ENCODE measurements at places on chromosomes 1 and 21.

- no peak for DNase-seq
These were observed 21.0 kb upstream of the ARTN start for GRCh38 chr1:43912607-43913006.

- no peak for DNase-seq
These were observed 29.4 kb upstream of the LRRN2 start for GRCh38 chr1:204714861-204715511.

- no peak for DNase-seq
These were observed 34.1 kb downstream of the BMP8A start for GRCh38 chr1:39525366-39526165.

DNA sequence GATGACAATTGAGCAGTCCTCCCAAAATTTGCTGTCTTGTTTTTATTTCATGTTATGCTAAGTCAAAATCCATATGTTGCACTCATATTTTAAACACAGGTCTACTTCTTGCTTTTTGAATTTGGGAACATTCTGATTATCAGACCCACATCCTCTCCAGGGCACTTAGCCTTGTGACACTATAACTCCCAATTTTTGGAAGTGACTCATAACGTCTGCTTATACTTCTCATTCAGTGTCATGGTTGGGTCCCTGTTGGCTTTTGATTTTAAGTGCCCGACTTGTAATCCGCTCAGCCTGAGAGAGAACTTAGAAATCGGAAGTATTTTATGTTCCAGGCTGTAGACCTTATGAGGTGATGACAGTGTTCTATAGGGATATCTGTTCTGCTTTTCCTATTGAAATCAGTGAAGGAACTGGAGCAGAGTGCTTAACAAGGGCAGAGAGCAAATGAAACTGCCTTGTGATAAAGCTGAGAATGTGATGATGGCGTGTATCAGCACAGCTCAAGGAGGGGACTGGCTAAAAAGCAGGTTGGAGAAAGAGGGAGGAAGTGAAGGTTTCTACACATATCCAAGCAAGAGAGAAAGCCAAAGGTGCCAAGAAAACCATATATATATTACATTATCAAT lies 136.0 kb downstream of the HLX start:
- DNase-seq, result no peak

- no peak for DNase-seq
These were observed 35.5 kb upstream of the HHAT start for GRCh38 chr1:210293171-210293607.

- DNase-seq, result peak; percentile 78
These were observed 40.6 kb downstream of the MAPKAPK2 start for GRCh38 chr1:206725109-206725963.

DNA sequence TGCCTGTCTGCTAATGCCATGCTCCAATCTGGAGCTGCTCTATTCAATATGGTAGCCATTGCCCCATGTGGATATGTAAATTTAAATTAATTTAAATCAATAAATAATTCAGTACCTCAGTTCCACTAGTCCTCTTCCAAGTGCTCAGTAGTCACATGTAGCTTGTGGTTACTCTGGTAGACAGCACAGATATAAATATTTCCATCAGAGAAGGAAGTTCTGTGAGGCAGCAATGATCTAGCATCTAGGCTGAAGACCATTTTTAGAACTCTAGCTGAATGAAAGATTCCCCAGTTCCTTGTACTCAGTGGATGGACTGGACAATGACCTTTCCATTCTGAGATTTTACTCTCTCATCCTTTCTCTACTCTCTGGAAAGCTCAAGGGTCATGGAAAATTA lies 25.8 kb upstream of the CAPZB start:
- DNase-seq, result no peak

- no peak for DNase-seq
These were observed 54.2 kb downstream of the VANGL2 start for GRCh38 chr1:160454371-160455152.

- no peak for DNase-seq
These were observed 5.3 kb downstream of the UTS2 start for GRCh38 chr1:7847599-7847998.

GRCh38 chr1:93818570-93818959 lies 60.4 kb downstream of the DNTTIP2 start:
- no peak for DNase-seq

- DNase-seq, result no peak
These were observed 56.2 kb upstream of the APP start for GRCh38 chr21:26226724-26227123.

DNA sequence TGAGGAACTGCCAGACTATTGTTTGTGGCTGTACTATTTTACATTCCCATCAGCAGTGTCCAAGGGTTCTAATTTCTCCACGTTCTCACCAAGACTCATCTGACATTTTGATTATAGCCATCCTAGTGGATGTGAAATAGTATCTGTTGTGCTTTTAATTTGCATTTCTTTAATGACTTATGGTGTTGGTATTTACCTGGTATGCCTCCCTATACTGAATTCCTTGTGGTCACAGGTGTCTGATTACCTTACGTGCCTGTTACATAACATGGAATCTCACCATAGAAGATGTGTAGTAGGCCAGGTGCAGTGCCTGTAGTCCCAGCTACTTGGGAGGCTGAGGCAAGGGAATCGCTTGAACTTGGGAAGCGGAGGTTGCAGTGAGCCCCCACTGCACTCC lies 13.5 kb downstream of the ZYG11A start:
- no peak for DNase-seq

DNA sequence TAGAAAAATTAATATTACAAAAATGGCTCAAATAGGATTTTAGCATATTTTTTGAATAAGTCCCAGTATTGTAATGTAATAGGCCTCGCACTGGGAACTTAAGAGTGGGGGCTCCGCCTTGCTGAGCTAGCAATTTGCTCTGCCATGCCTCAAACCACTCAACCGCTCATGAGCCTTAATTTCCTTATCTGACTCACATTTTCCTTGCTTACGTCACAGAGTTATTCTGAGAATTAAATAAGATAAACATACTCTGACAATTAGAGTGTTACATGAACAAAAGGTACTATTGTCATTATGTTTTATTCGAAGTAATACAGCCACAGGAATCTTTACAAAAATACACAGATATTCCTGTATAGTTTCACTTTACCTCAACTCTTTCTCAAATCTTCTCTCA lies 108.1 kb downstream of the SLC44A5 start:
- no peak for DNase-seq

DNA sequence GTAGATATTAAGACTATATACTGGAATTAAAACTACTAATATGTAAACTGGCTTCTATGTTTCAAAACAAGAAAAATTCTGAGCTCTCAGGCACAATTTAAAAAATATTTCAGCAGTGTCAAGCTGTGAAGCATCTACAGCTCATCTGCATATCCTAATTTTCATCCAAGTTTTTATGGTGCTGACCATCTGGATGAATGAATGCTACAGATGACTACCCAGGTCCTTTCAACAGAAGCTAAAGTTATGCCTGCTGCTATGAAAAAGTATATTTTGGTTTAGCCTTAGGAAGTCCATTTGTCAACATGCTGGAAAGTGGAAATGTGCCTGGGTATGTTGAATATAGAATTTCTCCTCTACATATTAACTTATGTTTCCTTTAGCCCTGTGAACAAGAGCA lies 206.9 kb downstream of the NEGR1 start:
- DNase-seq, result no peak

DNA sequence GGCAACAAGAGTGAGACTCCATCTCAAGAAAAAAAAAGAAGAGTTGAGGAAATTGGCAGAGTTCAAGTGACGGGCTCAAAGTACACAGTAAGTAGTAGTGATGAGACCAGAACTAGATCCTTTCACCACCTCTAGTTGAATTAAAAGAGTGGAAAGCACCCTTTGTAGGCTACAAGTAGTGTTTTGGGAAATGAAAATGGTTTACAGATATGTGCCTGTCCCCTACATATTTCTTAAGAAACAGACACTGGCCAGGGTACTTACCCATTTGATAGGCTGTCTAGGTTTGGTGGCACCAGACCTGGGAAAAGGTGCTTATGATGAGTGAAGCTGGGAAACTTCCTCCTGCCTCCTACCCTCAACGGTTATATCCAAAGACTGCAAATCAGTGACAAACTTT lies 163.7 kb upstream of the BEND5 start:
- DNase-seq, result no peak

- no peak for DNase-seq
These were observed 22.5 kb upstream of the IKBKE start for GRCh38 chr1:206447792-206448191.

GRCh38 chr1:50179639-50180038 lies 70.9 kb downstream of the ELAVL4 start:
- no peak for DNase-seq

GRCh38 chr1:156241311-156241811 lies 623 bp upstream of the BGLAP start:
- peak; percentile 70 for DNase-seq

DNA sequence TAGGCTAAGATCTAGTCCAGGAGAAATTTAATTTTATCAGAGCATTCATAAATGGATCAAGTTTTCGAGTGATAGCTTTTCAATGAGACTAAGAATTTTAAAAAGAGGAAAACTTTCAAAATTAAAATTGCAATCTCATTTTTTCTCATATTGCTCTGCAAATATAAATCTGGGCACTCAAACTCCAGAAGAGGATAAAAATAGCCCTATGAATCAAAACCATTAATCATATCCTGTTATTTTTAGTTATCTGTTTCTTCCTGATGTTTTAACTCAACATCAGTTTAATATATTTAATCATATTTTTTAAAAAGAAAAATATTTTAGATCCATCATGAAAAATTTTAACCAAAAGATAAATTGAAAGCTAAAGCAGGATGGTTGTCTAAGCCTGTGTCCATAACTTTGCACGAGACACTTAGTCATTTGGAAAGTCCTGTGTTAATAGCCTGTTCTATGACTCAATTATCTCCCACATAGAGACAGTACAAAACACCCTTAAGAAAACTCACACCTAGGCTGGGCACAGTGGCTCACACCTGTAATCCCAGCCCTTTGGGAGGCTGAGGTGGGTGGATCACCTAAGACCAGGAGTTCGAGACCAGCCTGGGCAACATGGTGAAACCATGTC lies 17.1 kb upstream of the PRRC2C start:
- DNase-seq, result no peak

- no peak for DNase-seq
These were observed 65.1 kb downstream of the GADD45A start for GRCh38 chr1:67749844-67750690.

DNA sequence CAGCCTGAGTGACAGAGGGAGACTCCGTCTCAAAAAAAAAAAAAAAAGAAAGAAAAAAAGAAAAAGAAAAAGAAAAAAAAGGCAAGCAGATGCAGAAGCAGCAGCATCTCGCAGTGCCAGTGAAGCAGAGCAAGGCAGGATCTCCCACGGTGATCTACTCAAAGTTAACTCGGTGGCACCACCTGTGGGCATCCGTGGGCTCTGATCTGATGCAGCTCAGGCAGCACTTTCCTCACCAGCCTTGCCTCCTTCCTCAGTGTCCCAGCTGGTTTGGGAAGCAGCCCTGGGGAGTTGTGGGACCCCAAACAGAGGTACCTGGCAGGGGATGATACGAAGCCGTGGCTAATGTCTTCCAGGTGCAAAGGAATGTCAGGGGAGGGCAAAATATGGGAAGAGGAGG lies 104.3 kb upstream of the KRTAP19-8 start:
- peak; percentile 49 for DNase-seq

- DNase-seq, result no peak
These were observed 14.1 kb downstream of the NPPA start for GRCh38 chr1:11833497-11833896.

- no peak for DNase-seq
These were observed 6.5 kb upstream of the C2CD4D start for GRCh38 chr1:151846062-151846568.

- no peak for DNase-seq
These were observed 84.1 kb downstream of the TM2D1 start for GRCh38 chr1:61640531-61641530.

DNA sequence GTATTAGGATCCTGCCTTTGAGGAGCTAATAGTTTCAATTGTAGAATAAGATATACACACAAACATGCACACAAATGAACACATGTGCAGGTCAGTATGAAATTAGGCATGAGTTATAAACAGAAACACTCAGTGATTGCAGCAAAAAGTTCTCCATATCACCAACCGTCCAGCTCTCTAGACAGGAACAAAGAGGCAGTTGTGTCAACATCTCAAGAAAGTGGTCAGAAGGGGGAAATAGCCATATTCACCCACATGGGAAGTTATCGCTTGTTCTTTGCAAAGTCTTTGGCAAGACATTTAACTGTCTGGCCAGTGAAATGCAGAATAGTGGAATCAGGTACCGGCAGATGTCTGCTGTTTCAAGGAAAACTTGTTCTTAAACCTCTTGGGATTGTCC lies 29.4 kb upstream of the PIGC start:
- DNase-seq, result no peak

DNA sequence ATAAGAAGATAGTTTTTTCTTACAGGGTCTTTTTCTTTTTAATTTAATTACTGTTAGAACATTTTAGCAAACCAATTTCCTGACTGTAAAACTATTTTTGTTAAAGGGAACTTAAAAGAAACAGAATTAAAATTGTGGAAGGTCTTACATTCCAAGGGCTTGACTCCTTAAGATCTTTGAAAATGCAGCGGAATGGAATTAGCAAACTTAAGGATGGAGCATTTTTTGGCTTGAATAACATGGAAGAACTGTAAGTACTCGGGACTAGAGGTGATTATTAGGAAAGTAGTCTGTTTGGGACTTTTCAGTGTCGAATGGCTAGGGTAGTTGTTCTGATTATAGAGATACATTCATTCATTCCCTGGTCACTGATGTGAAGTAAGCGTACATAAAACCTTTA lies 21.5 kb downstream of the LRIG2 start:
- DNase-seq, result no peak

- peak; percentile 87 for DNase-seq
These were observed 9.7 kb upstream of the SHCBP1L start for GRCh38 chr1:182962554-182963115.

DNA sequence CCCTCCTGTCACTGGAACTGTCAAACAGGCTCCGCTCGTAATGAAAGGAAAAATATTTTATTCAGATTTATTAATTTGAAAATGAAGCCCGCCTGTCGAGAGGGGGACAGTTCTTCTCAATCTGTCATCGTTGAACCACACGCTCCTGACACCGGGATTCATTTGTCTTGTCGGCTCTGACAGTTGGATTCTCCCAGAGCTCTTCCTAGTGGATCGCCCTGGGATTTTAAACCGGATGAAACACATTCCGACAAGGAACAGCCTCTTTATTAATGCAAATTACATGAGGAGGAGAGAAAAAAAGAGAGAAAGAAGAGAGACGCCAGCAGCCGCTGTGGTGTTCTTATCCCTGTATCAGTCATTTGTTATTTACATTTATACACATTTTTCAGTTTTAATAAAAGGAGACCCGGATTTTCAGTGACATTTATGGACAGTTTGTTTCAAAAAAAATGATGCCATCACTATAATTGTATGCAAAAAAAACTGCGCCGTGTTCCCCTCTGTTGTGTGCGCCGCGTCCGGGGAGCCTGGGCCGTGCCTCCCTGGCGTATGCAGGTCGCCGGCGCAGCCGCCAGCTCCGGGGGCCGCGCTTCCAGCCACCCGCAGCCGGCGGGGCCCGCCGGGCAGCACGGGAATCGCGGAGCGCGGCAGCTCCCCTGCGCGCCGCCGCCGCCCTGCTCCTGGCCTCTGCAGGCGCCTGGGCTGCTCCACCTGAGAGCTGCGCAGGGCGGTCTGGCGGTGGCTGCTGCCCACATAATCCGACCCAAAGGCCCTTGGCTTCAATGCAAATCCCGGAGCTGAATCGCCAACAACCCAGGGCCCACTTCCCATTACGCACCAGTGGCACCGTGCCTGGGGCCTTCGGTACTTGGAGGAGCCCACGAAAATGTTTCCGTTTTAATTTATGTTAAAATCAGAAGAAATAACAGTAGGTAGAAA lies 237.9 kb upstream of the PBX1 start:
- DNase-seq, result peak; percentile 51

GRCh38 chr1:215793180-215793579 lies 226.1 kb downstream of the KCTD3 start:
- no peak for DNase-seq

Measured in head of caudate nucleus (tissue), 42 donors.